ENCODE measurements at places on chromosomes 4 and X.
A peak's percentile ranks its signal among the peaks of the same experiment; 100 is the strongest.

DNA sequence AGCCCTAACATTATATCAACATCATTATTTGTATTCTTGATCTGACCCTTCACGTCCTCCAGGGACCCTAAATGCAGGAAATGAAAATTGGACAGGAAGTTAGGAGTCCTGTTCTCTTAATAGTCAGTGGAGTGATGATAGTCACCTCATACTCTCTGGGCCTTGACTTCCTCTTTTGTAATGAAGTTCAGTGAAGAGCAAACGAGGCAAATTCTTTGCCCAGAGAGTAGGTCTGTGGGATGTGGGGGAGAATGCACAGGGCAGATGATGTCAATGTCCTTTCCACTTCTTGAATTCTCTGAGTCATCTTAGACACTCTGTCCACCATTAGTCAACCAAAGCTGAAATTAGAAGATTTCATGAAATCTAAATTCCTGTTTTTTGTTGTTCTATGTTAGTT lies 17.1 kb upstream of the GPRIN3 start:
- DNase-seq: no peak

GRCh38 chrX:117680286-117680685 lies 436.3 kb downstream of the KLHL13 start:
- no peak for DNase-seq

DNA sequence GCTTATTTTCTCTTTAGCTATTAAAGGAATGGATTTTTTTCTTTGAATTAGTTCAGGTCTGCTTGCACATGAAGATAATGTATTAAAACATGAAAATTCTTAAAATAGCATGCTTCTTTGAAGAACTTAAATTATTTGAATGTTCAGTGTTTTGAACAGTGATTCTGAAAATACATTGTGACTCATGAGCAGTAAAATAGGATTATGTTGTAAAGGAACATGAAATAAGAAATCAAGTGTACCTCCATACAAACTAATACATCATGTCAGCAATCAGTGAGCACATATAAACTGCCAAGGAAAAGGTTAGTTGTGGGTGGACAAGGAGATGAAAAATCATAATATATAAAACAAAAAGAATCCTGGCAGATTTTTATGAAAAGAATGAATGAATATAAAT lies 66.1 kb downstream of the SNX25 start:
- DNase-seq: no peak

GRCh38 chrX:53000447-53001135 lies 42.3 kb upstream of the FAM156A start:
- DNase-seq: no peak

DNA sequence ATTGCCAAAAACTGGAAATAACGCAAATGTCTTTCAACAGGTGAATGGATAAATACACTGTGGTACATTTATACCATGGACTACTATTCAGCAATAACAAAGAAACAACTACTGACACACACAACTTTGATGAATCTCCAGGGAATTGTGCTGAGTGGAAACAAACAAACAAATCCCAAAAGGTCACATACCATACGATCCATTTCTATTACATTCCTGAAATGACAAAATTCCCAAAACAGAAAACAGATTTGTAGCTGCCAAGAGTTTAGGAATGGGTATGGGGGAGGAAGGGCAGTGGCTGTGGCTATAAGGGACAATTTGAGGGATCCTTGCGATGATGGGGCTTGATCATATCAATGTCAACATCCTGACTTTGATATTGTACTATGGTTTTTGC lies 2.5 kb downstream of the ZNF182 start:
- no peak for DNase-seq

GRCh38 chrX:134547047-134547679 lies 87.2 kb downstream of the HPRT1 start:
- no peak for DNase-seq

DNA sequence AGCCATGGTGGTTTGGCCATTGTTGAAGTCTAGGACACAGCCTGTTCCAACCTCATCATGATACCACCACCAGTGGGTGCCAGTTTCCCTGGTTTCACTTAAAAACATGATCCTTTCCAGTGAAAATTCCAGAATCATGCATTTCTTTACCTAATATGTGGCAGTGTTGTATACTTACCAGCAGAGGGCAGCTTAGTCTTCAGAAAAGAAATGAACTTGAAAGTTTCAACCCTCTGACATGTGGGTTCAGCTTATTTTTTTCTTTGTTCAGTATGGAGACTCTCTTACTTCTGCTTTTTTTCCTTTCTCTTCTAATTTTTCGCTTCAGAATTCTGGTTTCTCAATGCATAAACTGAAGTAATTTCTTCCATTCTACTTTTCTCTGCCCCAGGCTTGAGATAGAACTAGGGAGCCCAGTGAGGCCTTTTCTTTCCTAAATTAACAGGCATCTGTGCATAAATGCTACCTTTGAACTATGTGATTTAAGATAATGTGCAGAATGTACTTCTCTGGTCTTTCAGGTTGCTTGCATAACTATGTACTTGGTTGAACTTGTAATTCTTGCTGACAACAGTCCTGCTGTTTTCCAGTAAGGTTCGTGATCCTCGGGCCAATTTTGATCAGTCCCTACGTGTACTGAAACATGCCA lies 10.7 kb downstream of the LIAS start:
- peak; percentile 71 for DNase-seq

DNA sequence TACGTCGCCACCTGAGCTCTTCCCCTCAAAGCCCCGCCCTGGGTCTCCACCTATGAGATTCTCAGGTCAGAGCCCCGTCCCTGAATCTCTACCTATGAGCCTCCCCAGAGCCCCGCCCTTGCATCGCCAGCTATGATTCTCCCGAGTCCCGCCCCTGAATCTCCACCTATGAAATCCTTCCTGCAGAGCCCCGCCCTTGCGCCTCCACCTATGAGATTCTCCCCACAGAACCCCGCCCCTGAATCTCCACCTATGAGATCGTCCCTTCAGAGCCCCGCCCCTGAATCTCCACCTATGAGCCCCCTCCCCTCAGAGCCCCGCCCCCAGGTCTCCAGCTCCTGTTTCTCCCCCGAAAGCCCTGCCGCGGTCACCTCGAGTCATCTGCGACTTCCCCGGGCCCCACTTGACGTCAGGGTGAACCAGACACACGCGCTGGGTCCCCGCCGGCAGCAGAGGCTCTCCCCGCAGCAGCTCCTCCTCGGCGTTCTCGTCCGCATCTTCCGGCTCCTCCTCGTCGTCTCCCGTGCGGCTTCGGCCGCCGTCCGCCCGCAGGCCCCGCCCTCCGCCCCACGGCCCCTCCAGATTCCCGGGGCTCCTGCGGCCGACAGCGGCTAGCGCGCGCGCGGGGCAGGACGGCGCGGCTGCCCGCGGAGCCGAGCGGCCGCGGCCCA lies 393 bp downstream of the GTPBP6 start:
- DNase-seq: no peak

DNA sequence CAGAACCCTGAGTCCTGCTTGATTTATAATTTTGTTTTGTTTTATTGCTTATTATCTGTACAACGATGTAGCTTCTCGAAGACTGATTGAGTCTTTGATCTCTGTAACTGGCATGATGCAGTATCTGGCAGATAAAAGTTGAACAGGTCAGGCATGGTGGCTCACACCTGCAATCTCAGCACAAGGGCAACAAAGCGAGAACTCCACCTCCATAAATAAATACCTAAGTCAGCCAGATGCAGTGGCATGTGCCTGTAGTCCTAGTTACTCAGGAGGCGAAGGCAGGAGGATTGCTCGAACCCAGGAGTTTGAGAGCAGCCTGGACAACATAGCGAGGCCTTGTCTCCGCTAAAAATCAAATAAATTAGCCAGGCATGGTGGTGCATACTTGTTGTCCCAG lies 15.7 kb upstream of the WDR19 start:
- DNase-seq: no peak

- no peak for DNase-seq
Measured at GRCh38 chr4:7815562-7815961, 124.1 kb downstream of the AFAP1 start.

- DNase-seq: no peak
Measured at GRCh38 chr4:25813448-25814106, 49.2 kb downstream of the SEL1L3 start.

DNA sequence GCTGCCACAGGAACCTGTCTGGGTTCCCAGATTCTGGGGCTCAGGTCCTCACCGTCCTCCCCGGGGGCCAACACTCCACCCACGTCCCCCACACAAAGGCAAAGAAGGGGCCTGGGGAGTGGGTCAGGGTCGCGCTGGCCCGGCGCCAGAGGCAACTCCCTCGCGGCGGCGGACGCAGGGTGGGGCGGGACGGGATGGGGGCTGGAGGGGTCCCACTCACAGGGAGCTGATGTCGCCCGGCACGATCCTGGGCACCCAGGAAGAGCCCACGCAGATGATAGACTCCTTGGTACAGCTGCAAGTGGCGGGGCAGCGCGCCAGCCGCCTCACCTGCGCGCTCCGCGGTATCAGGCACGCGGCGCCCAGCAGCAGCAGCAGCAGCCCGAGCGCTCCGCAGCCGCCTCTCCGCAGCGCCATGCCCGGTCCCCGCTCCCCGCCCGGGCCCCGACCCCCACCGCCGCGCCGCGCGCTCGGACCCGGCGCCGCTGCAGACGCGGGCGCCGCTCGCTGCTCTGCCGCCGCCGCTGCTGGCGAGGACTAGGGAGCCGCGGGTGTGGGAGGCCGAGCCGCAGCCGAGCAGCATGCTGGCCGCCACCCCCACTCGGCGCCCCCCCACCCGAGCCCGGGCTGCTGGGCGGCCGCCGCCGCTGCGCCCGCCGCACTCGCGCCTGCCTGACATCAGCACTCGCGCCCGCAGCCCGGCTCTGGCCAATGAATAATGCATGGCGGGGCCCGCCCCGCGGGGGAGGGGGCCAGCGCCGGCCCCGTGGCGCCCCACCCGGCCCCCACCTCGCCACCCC lies at the start of gene LGI2:
Gene LGI2 (minus strand): TSS at position 670 of the 800 bp plus-strand sequence. CDS start 253 bp downstream, at position 417.
- DNase-seq: no peak

GRCh38 chr4:105662935-105663675 lies 45.4 kb downstream of the INTS12 start:
- DNase-seq: no peak

DNA sequence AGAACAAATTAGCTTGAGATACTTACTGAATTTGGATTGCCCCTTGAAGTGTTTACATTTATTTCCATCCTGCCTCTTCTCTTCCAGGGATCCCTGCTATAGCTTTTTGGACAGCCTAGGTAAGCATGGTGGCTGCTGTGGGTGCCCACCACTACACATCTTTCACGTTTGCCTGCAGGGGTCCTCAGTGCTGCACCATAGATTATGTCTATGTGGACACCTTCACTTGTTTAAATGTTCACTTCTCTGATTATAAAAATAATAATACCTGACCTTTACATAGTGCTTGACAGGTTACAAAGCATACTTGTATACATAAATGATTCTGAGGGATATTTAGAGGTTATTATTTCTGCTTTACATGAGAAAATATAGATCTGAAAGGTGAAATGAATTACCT lies 67.9 kb upstream of the SLC4A4 start:
- DNase-seq: no peak

GRCh38 chr4:130820448-130820847 lies 1724.5 kb downstream of the C4orf33 start:
- no peak for DNase-seq

DNA sequence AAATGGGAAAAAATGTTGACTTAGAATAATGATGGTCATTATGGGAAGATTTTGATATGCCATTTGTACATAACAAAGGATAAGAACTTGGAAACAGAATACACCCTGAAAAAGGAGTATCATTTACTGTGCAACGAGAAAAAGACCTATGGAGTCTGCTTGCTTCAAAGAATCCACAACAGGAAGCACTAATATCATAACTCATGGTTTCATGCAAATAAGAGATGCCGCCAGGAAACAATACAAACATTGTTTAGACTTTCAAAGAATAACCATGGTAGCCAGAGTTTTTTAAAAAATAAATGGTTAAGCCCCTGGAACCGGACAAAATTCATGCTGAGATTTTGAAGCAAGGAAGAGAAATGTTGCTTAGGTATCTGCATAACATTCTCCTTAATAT lies 139.9 kb upstream of the ETNPPL start:
- DNase-seq: no peak

GRCh38 chr4:179803857-179804256 lies 2361.6 kb upstream of the AGA start:
- no peak for DNase-seq

GRCh38 chrX:120453985-120454384 lies 15.1 kb downstream of the LAMP2 start:
- no peak for DNase-seq
